ENCODE measurements at places on chromosomes 6 and 20. TPM values are rescaled to one million over a fixed set of nuclear protein-coding genes. Genes with fewer than 3 reads are reported as not detected.

TTPAL gene
- total RNA-seq = 12.0 TPM

PACRG gene
- 84.6 TPM for total RNA-seq

COX4I2 gene
- 6.1 TPM for total RNA-seq

PRR18 gene
- 0.62 TPM for total RNA-seq

ADAM33 gene
- 35.4 TPM for total RNA-seq

SPTLC3 gene
- 22.6 TPM for total RNA-seq

MICA gene
- total RNA-seq = 28.2 TPM

RFX6 gene
- 0.94 TPM for total RNA-seq

LPA gene
- total RNA-seq = 2.4 TPM

ME1 gene
- 32.9 TPM for total RNA-seq

LTV1 gene
- 18.5 TPM for total RNA-seq

DNA sequence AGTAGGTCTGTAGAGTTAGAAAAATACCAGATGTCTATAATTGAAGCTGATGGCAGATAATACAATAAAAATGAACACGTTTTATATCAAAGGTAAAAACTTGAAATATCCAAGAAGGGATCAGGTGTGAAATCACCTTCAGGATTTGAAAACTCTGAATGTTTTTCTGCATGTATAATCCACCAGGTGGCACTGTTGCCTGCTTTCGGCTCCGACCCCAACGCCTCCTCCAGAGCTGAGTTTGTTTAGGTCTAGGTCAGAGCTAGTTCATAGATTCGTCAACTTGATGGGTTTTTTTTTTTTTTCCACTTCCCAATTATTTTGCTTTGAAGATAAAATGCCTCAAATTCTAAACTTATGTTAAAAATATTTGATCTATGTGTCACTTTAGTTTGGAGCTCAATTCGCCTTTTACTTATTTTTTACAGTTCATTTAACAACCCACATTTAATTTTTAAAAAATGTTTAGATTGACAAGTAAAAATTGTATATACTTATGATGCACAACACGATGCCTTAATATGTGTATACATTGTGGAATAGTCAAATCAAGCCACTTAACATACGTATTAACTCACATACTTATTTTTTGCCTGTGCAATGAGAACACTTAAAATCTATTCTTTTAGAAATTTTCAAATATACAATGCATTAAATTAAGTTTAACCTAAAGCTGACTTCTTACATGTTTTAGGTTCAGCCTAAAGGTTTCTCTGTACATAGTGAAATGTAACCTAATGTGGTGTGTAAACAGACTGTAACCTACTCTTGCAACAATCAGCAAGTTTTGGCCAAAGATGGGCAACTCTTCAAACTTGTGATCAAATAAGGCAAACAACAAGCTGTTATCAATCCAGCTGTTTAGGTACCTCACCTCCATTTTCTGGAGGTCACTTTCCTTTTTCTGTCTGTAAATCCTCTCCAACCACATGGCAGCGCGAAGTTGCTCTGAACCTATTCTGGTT, 39.4 kb upstream of the ENPP4 start:
- DNase-seq = peak; percentile 75

GRCh38 chr6:17935188-17936149, 52.0 kb downstream of the KIF13A start:
- DNase-seq = no peak

- DNase-seq = no peak
Measured at GRCh38 chr20:17749978-17750721, 50.4 kb downstream of the BANF2 start.

DNA sequence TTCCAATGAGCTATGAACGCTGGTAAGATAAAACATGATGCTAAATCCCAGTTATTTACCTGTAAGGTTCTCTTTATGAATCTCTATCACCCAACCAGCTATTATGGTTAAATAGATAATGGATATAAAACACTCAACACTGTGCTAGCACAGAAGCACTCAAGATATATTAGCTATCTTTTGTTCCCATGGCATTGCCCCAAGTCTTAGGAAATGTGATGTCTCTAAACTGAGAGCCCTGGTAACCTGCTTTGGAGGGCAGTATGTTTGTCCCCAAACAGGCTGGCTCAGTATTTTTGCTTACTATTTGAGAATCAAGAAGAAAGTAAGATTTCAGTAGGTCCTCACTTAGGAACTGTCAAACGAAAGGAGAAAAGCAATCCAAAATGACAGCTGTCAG, 90.5 kb downstream of the BTBD9 start:
- no peak for DNase-seq

- no peak for DNase-seq
Measured at GRCh38 chr6:53982366-53983050, 128.7 kb upstream of the MLIP start.

DNA sequence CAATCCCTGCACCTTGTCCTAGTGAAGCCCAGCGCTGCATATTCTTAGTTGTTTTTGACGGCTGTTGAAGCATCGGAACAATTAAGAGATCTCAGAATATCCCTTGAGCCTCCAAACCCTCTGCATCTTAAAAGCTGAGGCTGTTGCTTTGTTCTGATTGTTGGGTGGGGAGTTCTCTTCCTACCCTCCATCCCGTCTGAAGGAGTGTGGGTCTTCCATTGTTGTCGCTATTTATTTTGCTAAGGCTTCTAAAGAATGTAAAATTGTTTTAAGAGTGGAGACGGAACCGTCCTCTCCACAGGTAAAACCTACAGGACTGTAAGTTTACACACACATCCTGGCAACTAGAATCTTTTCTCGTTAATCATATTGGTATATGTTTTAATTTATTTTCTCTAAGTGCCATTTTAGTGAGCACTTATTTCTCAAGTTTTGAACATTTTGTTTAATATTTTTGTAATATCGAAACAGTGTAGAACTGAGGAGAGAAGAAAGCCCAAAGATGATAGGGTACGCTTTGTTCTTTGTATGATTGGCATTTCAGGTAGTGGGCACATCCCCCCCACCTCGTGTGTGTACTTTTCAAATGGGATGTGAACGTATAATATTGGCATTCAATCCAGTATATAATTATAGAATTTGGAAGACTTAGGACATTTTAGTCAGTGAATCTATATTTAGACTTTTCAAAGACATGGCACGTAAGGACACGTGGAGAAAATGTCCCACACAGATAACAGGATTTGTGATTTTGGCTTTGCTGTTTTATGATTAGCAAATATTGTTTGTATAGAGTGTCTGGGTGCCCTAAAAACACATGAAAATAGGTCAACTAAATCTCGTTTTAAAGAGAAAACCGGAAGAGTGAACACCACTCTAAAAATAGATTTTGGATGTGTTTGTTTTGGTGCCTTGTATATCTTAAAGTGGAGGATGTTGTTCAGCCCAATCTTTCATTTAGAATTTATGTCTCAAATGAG, 1.3 kb downstream of the RNF146 start:
- DNase-seq = peak; percentile 17

DNA sequence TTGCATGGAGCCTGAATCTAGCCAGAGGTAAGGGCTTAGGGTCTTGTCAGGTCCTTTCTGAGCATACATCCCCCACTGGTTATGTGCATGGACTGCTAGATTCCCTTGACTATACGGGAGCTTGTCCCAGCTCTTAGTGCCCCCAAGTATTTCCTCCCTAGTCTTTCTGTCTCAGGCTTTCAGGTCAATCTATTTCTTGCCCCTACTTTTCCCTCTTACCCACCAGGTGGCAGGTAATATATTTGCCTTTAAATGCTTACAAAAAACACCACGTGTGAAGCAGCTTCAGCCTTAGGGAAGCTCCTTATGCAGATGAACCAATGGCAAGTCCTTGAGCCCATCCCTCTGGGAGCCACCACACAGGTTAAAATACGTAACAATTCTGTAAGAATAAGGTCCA, 454.2 kb downstream of the GRIK2 start:
- no peak for DNase-seq

GRCh38 chr6:150680510-150680909, 80.8 kb downstream of the PLEKHG1 start:
- no peak for DNase-seq

- peak; percentile 84 for DNase-seq
Measured at GRCh38 chr20:25254986-25255680, 7.2 kb downstream of the PYGB start.

GRCh38 chr20:44850272-44850671, 35.2 kb upstream of the YWHAB start:
- DNase-seq = no peak

DNA sequence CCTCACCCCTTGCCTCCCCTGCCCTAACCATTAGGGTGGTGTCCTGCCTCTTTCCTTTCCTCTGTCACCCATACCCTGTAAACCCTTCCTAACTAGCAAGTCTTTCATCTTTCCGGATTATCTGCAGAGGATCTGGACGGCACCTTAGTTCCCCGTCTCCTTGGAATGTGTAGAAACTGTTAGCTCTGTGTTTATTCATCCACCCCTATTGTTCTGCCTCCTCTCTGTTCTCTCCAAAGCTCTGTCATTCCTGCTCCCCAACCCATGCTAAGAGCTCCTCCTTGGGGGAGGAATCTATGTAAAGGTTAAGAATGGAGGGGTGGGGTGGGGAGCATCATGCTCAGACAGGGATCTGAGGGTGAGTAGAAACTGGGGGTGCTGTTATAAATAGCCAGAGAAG, 39.4 kb upstream of the KCNK5 start:
- no peak for DNase-seq

GRCh38 chr6:144879436-144879835, 594.3 kb downstream of the UTRN start:
- DNase-seq = no peak

DNA sequence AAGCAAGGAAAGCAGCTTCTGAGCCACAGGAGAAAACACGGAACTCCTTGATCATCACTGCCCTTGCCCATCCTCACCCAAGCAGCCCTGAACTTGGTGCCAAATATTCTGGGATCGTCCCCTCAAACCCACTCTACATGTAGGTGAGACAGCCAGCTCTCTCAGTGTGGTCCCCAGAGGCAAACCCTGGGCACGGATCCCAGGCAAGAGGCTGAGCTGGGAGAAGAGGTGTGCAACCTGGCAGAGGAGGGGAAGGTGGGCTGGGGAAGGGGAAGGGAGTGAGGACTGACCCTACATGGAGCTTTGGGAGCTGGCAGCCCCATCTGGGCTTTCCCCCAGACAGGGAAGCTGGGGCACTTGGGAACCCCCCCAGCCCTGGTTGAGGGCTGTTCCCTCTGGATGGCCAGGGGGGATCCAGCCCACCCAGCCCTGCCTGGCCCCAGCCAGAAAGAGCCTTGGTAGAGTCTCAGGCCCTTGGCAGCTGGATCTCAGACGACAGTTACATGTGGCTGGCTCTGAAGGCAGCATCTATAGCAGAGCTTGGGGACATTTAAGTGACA, 186.2 kb upstream of the CST7 start:
- peak; percentile 2 for DNase-seq

- no peak for DNase-seq
Measured at GRCh38 chr6:25635886-25636317, 16.1 kb upstream of the SCGN start.

GRCh38 chr20:60802676-60803075, 449.4 kb upstream of the CDH4 start:
- no peak for DNase-seq

DNA sequence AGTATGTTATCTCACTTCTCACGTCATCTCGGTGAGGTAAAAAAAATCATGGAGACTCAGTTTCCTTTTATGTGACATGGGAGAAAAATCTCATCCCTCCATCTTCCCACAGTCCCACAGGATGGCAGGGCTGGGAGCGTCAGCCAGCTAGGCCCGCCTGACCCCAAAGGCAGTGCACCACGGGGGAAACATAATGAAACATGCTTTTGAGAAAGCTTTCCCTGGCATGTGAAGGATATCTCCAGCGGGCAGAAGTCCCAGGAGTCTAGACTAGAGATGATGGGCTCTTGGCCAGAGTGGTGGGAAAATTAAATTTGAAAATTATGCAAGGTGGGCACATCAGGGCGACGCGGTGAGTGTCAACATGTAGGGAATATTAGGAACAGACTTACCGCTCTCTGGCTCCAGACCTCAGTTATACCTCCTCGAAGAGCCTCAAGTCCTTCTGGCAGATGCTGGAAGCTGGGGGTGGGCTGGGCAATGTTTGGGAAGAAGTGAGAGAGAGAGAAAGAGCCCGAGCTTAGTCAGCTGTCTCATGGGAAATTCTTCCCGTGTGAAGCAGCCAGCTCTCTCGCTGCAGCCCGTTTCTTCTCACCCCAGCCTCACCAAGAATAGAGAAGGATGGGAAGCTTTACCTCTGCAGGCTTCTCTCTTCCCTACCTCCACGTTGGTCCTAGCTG, 52.3 kb downstream of the MOCS1 start:
- DNase-seq = peak; percentile 34

GRCh38 chr6:146767632-146768031, 168.9 kb downstream of the ADGB start:
- no peak for DNase-seq

DNA sequence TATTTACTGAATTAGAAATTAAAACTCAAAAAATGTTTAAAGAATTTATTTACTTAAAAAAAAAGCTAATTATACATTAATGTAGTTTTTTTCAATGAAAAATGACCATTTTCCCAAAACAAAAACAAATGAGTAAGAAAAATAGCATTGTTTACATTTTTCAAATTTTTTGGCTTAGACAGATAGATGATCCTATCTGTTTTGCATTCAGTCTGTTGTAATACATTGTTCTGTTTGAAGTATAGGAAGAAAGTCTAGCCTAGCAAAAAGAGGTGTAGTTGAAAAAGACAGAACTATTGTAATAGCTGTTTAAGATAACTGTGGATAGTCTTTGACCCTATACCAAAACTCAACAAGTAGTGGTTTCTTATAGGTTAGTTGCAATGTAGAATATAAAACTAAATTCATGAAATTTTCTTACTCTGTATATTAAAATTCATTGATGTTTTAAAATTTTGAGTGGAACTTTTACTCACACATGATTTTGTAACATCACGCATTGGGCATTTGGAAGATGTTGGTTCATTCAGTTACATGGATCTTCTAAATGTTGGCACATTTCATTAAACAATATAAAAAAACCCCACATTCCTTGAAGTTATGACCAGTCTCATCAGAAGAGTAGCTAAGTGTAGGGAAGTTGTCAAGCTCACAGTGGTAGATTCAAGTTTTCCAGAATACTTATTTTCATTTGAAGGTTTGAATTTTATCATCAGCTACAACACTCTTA, 62.0 kb downstream of the KCNS1 start:
- DNase-seq = no peak

DNA sequence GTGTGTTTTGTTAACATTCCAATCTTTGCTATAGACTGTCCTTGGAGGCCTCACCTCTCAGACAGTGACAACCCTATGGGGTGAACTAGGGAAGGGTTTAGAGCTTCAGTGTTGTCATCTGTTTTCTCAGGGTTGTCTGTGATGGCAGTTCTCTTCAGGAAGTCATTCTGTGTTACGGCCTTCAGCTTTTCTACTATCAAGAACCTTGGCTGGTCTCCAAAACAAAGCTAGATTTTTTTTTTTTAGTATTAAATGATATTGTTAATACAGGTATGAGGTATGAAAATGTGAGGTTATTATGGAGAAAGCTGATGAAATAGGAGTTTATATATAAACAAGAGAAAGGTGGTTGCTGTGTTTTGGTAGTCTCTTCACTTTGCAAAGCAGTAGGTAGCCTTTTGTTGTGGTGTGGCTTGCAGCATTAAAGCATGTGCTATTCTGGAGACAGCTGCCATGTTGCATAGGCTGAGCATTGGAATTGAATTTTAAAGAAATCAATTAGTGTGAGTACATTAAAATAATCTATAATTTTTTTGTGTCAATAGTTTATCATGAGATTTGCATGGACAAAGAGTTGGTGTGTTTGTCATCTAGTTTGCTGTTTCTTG, 162.6 kb downstream of the CARMIL1 start:
- no peak for DNase-seq

GRCh38 chr20:36832791-36833190, 43.1 kb upstream of the TLDC2 start:
- no peak for DNase-seq

- no peak for DNase-seq
Measured at GRCh38 chr6:25138934-25139415, 140.2 kb upstream of the CARMIL1 start.

GRCh38 chr6:116111552-116112528, 11.2 kb downstream of the NT5DC1 start:
- DNase-seq = peak; percentile 46
